ENCODE measurements at places on chromosomes 3 and 15. TPM values are rescaled to one million over a fixed set of nuclear protein-coding genes. Genes with fewer than 3 reads are reported as not detected.

- peak; percentile 61 for DNase-seq
These were observed 23.2 kb downstream of the SPTBN5 start for GRCh38 chr15:41870689-41871081.

GRCh38 chr15:72161361-72162132 is 36.0 kb downstream of the GRAMD2A start:
- DNase-seq, result no peak

- no peak for DNase-seq
These were observed 33.3 kb upstream of the SACM1L start for GRCh38 chr3:45655906-45656305.

- DNase-seq, result no peak
These were observed 31.9 kb upstream of the UACA start for GRCh38 chr15:70795311-70795665.

PIAS1 gene
- total RNA-seq, result 73.9 TPM

- no peak for DNase-seq
These were observed 99.6 kb downstream of the FAM43A start for GRCh38 chr3:194785315-194785714.

DNA sequence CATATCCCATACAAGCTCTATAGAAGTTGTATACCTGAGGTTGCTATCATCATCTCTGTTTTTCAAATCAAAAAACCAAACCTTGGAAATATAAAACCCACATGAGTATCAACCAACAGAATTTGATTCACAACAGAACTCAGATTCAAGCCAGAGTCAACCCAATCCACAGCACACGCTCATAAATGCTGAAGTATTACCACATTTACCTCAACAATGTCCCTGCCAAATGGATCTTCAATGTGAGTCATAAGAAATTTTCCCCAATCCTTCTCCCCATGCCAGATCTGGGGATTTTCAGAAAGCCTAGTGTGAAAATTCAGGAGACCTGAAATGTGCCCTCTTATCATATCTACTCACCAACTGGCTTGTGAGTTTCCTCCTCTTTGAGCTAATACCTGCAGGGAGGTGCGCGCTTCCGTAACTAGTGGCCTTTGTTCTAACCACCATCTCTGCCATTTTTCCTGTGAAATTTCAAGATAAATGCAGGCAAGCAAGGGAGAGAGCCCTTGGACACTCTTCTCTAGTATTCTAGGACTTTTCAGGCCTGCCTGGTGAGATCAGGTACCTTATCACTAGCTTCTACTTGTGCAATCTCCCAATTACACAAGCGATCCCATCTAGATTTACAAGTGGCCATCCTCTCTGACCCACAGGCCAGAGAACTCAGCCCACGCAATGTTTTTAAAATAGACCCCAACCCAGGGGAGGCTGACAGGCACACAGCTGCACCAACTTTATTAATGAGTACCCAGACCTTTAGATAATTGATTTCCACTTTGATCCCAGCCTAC is 1076.9 kb upstream of the CFAP20DC start:
- no peak for DNase-seq

GP5 gene
- 2.5 TPM for total RNA-seq

GRCh38 chr15:80247320-80247719 is 4.7 kb downstream of the CTXND1 start:
- DNase-seq, result no peak

NCEH1 gene
- total RNA-seq, result 0.72 TPM

GOLGA8S gene
- 0.22 TPM for total RNA-seq

- no peak for DNase-seq
These were observed 10.1 kb upstream of the ITGA11 start for GRCh38 chr15:68442041-68442440.

GRCh38 chr15:52093167-52093538 is 19.4 kb downstream of the BCL2L10 start:
- DNase-seq, result no peak

DNA sequence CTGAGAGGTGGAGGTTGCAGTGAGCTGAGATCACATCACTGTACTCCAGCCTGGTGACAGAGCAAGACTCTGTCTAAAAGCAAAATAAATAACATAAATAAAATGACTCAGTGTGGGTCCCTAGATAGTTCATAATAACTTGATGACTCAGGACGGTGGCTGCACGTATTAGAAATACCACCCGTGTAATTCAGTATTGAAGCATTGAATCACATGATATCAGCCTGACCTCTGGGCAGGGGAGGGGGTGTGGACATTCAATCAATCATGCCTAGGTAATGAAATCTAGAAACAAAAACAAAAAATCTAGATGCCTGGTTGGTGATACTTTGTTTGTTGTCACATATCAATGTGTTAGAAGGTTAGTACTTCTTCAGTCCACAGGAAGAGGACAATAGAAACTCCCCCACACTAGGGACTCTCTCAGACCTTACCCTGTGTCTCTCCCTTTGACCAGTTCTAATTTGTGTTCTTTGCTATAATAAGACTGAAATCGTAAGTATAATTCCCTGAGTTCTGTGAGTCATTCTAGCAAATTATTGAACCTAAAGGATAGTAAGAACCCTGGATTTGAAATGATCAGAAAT is 177.3 kb downstream of the GAP43 start:
- no peak for DNase-seq

WDR49 gene
- total RNA-seq, result not detected

- DNase-seq, result no peak
These were observed 305.9 kb downstream of the CACNA2D3 start for GRCh38 chr3:54427941-54428871.

DNA sequence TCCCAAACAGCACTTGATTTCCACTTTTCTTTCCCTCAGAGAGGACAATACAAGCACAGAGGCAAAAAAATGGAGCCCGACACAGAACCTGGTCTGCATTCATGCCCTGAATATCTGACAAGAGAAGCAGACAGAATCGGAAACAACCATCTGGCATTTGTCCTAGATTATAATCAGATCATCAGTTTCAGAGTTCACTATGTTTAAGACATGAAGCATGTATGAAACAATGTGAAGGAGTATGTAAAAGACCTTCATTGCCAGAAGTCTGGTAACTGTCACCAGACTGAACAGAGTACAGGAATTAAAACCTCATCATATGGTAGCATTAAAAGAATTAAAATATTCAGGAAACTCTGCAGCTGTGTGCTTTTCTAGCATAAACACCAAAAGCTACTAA is 65.0 kb downstream of the SETD2 start:
- no peak for DNase-seq

DNA sequence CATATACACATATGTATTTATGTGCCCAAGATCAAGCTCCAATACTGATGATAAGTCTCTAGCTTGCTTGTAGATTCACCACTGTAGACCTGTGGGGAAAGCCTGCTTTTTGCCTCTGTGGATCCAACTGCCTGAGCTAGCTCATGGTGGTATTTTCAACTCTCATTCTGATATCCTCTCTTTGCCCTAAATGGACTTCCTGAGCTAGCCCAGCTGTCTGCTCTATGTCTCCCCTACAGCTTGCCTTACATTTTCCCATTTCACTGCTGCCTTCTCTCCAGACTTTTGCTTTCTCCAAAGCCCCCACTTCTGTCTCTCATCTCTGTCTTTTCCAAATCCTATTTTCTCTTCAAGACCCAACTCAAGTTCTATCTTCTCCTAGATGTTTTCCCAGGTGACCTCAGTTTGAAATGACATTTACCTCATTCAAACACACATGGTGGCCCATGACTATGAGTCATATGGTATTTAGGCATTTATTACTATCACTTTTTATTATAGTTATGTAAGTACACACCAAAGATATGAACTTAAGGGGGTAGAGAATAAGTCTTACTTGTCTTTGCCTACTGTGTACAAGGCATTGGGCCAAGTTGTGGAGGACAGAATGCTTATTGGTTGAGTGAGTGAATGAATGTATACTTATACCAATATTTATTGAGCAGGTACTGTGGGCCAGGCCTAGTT is 191.7 kb downstream of the NR1D2 start:
- no peak for DNase-seq

- no peak for DNase-seq
These were observed 23.6 kb downstream of the SETD5 start for GRCh38 chr3:9420850-9421549.

DNA sequence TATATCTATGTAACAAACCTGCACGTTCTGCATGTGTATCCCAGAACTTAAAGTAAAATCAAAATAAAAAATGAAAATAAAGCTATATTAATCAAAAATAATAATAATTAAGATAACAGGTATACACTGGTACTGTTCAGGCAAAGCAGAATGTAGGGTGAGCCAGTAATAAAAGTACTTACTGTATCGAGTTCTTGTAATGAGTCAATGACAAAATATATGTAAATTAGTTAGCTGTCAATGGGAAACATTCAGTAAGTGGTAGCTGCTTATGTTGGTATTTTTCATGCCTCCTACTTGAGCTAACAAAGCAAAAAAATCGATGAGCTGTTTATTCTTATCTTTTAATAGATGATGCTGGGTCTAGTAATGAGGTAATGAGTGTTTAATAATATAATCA is 93.2 kb downstream of the GBE1 start:
- DNase-seq, result no peak

DNA sequence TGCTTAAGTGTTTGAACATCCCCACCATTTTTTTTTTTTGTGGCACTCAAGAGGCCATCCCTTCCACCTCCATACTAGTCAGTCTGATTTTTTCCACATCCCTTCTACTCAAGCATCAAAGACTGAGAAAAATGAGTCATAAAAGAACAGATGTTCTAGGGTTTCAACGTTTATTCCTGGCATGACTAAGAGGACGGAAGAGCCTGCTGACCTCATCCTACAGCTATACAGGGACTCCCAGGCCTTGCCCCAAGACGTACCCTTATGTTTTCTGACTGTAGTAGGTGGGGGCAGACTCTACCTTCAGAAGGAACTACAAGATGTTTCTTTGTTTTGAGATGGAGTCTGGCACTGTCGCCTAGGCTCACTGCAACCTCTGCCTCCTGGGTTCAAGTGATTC is 3.3 kb upstream of the ITPKA start:
- DNase-seq, result no peak

- DNase-seq, result no peak
These were observed 19.8 kb downstream of the MRPS11 start for GRCh38 chr15:88487178-88487795.

XCR1 gene
- not detected for total RNA-seq

ATP8B4 gene
- total RNA-seq, result not detected

DNA sequence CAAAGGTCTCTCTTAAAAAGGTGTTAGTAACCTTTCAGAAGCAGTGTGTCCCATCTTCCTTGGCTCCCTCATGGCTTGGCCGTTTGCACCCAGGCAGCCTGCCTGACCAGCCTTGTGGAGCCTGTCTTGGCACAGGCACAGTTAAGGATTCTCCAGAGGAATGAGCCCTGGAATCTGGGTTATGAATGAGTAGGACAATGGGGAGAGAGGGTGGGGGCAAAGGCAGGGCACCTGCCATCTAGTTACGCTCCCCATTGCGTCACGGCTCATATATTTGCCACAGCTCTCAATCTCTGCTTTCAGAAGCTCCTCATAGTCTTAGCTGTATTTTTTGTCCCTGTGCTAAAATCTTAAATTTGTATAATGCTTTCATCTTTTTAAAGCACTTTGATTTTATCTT is 50.6 kb downstream of the WDR76 start:
- DNase-seq, result no peak

AMIGO3 gene
- total RNA-seq, result 3.5 TPM

GRCh38 chr15:74613953-74614743 is 1.5 kb upstream of the CLK3 start:
- DNase-seq, result no peak

- DNase-seq, result no peak
These were observed 238.7 kb downstream of the CHST2 start for GRCh38 chr3:143358155-143358792.

DNA sequence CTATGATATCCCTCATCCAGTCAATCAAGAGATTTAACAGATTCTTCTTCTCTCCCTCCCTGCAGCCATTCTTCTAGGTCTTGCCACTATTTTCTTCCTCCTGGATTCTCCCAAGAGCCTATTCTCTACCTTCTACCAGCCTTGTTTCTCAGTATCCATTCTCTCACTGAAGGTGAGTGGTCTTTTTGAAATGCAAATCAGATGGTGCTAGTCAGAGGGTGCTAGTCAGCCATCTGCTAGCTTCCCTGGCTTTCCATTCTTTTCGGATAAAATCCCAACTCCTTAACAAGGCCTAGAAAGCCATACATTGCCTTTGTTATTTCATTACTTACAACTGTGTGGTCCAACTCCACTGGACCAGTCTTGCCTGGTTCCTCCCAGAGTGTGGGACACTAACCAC is 734.3 kb upstream of the CFAP20DC start:
- no peak for DNase-seq

GRCh38 chr3:86673991-86674390 is 317.0 kb downstream of the VGLL3 start:
- no peak for DNase-seq

DNA sequence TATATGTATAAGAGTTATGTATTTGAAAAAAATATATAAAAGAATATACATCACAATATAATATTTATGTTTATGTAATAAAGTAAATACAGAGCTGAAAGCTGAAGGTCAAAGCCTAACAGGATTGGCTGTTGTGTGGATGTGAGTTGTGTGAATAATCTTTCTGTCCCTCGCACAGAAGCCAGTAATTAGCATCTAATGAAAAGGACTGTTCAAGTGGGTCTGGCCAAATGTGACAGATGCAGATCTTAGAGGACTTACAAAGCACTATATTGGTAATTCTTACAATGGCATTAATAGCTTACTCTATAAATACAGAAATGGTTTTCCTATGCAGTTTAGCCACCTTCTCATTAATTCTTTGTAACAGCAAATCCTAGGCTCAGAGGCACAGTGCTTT is 2.4 kb downstream of the MKRN3 start:
- DNase-seq, result no peak

- no peak for DNase-seq
These were observed 25.8 kb downstream of the SIAH2 start for GRCh38 chr3:150736903-150737832.

GRCh38 chr15:69732133-69732532 is 279.5 kb downstream of the RPLP1 start:
- no peak for DNase-seq

ALG1L2 gene
- total RNA-seq, result not detected

AAGAB gene
- total RNA-seq, result 18.0 TPM

SHC4 gene
- not detected for total RNA-seq

DNA sequence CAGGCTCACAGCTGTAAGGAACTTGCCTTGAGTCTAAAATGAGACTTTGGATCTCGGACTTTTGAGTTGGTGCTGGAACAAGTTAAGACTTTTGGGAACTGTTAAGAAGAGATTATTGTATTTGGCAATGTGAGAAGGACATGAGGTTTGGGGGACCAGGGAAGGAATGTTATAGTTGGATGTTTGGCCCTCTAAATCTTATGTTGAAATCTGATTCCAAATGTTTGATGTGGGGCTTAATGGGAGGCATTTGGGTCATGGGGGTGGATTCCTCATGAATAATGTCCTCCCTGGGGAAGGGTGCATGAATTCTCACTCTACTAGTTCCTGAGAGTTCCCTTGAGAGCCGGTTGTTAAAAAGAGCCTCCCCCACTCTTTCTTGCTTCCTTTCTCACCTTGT is 18.5 kb upstream of the CHCHD6 start:
- no peak for DNase-seq

- no peak for DNase-seq
These were observed 159.1 kb downstream of the CHL1 start for GRCh38 chr3:355622-356021.
